ENCODE measurements at places on chromosomes 12 and 14.

- no peak for DNase-seq
Observed at GRCh38 chr14:64998455-64998931, 11.8 kb downstream of the FNTB start.

GRCh38 chr12:109512608-109513007, 35.2 kb downstream of the UBE3B start:
- DNase-seq = no peak

- no peak for DNase-seq
Observed at GRCh38 chr12:101044512-101045059, 165.5 kb downstream of the SLC5A8 start.

DNA sequence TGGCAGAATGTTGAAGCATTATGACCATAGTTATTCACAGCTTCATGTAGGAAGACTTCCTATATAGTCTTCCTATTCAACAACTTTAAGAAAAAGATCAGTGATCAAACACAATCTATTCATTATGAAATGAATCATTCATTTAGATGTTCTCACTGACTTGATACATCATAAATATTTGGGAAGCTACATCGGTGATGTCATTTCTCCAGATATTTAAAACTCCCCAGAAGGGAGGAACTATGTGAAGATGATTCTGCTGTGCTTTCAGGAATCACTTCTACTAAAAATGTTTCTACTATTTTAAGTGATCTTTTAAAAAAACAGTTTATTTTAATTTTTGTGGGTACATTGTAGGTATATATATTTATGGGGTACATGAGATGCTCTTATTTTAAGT, 316.4 kb downstream of the BCAT1 start:
- no peak for DNase-seq

DNA sequence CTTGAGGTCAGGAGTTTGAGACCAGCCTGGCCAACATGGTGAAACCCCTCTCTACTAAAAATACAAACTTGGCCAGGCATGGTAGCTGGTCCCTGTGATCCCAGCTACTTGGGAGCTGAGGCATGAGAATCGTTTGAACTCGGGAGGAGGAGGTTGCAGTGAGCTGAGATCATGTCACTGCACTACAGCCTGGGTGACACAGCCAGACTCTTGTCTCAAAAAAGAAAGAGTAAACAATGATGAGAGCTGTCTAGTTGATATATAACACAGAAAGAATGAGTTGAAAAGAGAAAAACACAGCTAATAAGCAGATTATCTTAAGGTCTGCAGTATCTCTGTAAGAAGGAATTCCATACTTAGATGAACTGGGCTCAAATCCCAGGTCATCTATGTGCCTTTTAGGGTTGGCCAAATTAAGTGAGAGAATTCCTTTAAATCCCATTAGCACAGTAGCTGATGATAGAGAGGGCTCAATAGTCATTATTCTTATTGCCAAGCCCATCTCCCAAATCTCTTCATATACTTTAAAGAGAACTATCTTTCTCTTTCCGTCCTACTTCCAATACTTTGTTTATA, 31.1 kb upstream of the STRAP start:
- DNase-seq = no peak

GRCh38 chr12:779745-780734, 27.7 kb downstream of the WNK1 start:
- DNase-seq = no peak

DNA sequence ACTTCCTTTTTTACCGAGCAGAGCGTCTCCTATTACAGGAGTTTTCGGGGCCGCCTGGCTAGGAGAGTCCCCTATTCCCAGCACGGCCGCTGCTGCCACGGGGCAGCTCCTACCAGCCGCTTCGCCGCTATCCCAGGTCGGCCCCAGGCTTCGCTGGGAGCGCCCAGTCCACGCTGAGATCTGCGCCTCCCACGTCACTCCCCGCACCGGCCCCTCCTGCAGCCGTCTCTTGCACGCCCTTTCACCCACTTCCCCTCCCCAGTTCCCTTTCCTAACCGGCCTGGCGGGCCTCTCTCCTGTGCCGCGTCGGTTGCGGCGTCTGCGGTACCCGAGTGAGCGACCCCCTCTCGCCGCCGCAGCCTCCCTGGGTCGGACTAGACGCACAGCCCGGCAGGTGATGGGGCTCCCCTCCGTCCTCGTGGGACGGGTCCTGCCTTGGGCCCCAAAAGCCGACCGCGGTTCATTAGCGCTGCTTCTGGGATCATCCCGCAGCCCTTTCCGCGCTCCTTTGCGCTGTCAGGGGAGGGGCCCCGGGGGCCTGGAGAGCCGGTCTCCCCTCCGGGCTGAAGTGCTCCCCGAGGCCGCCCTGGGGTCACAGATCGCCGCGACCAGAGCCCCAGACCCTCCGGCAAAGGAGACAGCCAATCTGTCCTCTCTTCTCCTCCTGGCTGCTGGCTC, 1318.4 kb downstream of the TMEM121 start:
- peak; percentile 20 for DNase-seq

All from urothelium cell line (cell line).